ENCODE measurements at places on chromosomes 3 and 15.

- no peak for DNase-seq
Observed at GRCh38 chr15:73331991-73332925, 36.5 kb downstream of the HCN4 start.

GRCh38 chr3:124896824-124897526, 9.8 kb upstream of the ITGB5 start:
- DNase-seq = no peak

- DNase-seq = no peak
Observed at GRCh38 chr15:39573844-39574243, 7.0 kb upstream of the THBS1 start.

GRCh38 chr15:40943764-40944365, 9.4 kb upstream of the CHAC1 start:
- DNase-seq = no peak

GRCh38 chr3:197353001-197353866, 54.8 kb upstream of the DLG1 start:
- DNase-seq = no peak

GRCh38 chr3:139218046-139218445, 125.8 kb upstream of the MRPS22 start:
- no peak for DNase-seq

DNA sequence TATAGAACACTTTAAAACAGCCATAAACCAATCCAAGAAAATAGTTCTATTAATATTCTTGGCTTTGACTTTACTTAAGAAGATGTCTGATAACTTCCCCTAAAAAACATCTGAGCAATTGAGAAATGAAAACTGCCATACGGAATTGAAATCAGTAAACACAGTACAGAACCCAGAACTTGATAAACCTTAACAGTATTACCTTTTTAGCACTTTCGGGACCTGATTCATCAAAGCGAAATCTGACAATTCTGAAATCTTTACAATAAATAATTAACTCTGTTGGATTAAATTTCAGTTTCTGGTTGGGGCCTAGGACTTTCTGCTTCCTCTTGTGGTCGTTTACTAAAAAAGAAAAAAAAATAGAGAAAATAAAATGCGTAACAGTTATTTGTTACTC, 17.3 kb downstream of the MTMR10 start:
- DNase-seq = no peak

GRCh38 chr3:173199568-173199967, 58.5 kb upstream of the SPATA16 start:
- no peak for DNase-seq

DNA sequence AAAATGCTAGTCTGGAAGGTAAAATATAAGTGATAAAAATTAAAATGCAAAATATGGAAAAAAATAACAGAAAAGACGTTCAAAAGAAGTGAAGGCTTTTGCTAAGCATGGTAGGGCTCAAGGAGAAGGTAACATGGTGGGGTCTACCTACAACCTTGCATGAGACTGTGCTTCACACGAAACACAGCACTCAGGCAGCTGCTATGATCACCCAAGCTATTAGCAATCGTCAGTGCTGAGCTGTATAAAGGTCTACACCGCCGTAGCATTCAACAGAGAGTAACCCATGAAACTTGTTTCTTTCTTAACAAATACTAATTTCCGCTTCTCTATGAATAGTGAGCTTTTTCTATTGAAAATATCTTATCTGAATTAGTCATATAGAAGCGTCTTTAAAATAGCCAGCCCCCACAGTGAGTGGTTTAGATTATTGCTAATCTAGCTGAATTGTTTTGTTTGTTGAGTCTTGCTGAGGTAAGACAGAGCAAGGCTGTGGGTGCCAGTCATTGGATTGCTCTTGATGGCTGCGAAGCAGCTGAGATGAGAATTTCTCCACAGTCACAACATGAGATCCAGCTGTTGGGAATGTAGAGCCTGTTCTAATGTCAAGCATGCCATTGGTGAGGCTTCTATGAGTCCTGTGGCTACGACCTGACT, 230.0 kb downstream of the KLF13 start:
- DNase-seq = no peak

DNA sequence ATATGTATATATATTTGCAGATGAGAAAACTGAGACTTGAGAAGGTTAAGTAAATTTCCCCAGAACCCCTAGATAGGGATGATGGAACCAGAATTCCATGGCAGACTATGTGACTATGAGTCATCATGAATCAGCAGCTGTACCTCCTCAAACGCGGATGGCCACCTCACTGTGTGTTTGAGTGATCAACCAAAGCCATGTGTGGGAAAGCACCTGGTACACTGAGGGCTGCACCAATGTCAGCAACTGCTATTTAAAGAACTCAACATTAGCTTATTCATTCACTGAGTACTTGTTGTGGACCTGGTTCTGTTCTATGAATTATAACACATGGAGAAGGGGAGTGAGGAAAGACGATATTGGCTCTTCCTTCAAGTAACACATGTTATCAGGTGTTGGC, 377.0 kb downstream of the GAP43 start:
- DNase-seq = peak; percentile 30

DNA sequence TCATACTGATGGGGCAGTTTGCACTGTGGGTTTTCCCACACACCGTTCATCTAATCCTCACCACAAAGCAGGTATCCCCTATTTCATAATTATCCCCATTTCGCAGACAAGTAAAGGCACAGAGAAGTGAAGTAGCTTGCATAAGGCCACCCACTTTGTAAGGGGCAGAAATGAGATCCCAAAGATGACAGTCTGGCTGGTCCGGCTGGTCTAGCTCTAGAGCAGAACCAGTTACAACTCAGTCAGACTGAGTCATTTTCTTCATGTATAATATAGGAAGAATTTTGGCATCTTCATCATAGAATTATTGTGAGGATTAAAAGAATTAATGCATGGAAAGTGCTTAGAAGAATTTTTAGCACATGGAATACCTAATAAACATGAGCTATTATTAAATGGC, 10.6 kb downstream of the RBP1 start:
- no peak for DNase-seq

GRCh38 chr3:170697131-170697530, 111.3 kb upstream of the SLC7A14 start:
- DNase-seq = no peak

- no peak for DNase-seq
Observed at GRCh38 chr3:10716964-10717363, 99.1 kb upstream of the SLC6A11 start.

DNA sequence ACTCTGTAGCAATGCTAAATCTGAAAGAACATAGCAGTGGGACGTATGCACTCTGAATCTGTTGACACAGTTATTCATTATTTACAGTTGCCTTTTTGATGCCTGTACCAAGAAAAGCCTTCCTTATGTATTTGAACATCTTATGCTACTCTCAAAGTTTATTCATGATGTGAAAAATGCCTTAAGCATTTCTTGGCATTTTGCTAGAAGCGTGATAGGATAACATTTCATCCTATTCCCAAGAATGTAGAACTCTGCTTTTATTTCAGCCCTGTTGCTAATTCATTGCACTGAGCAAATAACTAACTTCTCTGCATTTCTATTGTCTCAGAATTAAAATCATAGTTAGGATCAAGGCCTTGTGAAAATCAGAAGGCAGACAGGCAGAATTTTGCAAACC, 105.5 kb downstream of the STRIT1 start:
- DNase-seq = no peak

GRCh38 chr3:77259694-77260093, 219.8 kb downstream of the ROBO2 start:
- DNase-seq = no peak

DNA sequence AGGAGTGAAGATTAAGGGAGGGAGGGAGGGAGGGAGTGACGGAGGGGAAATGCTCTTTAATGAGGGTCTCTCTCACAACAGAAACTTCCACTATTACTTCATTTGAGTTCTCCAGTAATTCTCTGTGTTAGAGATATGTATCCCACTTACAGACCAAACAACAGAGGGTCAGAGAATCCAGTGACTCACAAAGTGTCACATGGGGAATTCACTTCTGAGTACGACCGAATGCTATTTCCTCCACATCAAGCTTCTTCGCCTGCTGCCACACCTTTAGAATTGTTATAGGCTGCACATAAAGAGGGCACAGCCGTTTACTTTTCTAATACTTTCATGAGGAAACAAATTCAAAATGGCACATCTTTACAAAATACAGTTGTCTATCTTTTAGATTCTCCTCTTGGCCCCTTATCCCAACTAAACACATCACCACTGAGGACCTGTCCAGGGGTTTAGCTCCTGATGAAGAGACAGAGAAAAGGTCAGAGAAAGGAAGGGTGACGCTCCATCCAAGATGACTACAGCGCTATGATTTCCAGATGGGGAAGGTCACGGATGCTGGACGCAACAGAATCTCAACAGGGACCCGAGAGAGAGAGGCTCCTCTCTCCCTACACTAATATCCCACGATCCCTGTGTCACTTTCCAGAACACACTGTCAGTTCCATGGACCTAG, 119.0 kb downstream of the XXYLT1 start:
- peak; percentile 72 for DNase-seq

GRCh38 chr3:34053626-34054025, 255.2 kb downstream of the PDCD6IP start:
- DNase-seq = no peak

GRCh38 chr3:23735535-23736326, 70.0 kb upstream of the UBE2E1 start:
- DNase-seq = no peak

DNA sequence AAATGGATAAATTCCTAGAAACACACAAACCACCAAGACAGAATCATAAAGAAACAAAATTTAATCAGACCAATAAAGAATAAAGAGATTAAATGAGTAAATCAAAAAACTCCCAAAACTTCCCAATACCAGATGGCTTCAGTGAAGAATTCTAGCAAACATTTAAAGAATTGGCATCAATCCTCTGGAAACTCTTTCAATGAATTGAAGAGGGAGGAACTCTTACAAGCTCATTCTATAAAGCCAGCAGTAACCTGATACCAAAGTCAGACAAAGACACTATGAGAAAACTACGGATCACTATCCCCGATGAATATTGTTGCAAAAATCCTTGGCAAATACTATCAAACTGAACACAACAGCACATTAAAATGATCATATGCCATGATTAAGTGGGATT, 81.9 kb upstream of the SLCO2A1 start:
- no peak for DNase-seq

GRCh38 chr3:30908456-30909037, 14.1 kb upstream of the GADL1 start:
- no peak for DNase-seq

DNA sequence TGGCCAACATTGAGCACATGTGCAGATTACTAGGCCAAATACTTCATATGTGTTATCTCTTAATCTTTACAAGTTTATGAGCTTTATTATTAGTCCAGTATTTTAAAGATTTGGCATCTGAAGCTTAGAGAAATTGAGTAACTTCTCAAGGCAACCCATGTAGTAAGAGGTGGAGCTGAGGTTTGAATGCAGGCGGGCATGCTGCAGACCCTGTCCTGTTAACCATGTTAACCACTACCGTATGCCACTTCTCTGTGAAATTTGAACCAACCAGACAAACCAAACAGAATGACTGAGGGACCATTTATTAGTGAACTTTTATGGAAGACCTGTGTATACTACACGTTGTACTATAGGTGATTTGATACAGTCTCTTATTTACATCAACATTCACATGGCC, 49.7 kb downstream of the MEF2A start:
- no peak for DNase-seq

GRCh38 chr3:45943207-45943846, at the start of gene CXCR6:
TSS of gene CXCR6 (plus strand) at chr3:45943464. CDS start at chr3:45946482, 3,018 bp downstream.
- DNase-seq = no peak

DNA sequence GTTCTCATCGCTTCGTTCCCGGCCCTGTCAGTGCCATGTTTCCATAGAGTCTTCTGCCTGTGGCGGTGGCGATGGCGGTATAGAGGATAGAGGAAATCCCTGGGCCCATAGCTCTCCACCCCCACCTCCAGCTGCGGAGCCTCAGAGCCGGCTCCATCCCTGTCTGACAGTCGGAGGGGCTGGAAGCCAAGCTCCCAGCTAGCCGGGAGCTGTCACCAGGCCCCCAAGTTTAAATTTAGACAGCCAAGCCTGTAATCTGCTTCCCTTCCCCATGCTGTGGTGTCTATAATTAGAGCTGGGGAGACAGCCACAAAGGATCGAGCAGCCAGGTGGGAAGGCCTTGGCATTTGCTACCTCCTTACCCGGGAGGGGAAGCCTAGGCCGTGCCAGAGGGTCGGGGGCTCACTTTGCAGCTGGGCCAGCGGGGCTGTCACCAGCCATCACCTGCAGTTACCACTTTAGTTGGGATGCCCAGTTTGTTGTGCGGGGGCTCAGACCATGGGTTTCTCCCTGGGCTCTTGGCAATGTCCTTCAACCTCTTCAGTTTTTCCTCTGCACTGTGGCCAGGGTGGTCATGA, 56.3 kb upstream of the SEC13 start:
- no peak for DNase-seq

DNA sequence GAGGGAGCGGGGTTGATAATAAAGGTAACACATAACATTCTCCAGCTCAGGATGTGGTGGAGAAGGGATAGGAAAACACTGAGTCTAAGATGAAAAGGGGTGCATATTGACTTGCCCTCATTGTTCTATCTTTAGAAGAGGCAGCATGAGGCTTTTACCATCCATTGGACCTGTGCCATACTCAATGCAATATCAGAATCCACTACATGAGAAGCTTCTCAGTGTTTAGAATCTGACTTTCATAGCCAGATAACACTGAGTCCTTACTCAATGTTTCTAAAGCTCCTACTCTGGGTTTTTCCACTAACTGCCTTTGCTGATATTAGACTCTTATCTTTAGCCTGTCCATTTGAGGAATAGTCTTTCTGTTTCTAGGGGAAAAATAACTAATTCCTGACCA, 24.3 kb upstream of the GADL1 start:
- DNase-seq = no peak

DNA sequence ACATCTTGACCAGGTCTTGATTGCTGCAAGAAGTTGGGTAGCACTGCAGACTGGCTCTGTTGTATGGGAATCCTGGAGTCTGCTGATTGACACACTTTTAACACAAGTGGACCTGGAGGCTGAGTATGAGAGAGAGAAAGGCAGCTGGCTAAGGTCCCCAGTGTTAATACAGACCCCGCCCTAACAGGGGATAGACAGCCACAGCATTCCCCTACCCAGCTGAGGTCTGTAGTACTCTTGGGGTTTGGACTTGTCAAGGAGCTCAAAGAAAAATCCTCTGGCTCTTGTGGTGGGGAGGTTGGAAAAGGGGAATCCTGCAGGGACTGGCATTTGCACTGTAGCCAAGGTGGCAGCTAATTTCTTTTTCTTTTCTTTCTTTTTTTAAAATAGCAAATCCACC, 192.7 kb downstream of the ZNF621 start:
- no peak for DNase-seq

Data from H54 (cell line).